ENCODE measurements at places on chromosomes 6 and 20.

DNA sequence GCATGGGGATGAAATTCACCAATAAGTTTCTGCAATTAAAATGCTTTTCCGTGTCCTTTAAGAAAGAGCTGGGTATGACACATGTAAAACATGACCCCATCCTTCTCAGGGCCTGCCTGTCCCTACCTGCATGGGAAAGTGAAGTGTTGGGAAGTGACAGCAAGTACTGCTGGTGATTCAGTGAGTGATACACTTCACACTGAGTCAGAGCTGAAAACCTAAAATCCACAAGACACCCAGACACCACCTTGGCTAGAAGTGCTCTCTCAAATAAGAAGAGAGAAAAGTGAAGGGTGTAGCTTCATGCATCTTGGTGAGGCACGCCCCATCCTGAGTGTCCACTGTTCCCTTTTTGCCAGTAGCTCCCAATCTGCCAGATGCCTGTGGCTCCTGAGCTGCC lies 3.3 kb downstream of the RAB22A start:
- no peak for DNase-seq

DNA sequence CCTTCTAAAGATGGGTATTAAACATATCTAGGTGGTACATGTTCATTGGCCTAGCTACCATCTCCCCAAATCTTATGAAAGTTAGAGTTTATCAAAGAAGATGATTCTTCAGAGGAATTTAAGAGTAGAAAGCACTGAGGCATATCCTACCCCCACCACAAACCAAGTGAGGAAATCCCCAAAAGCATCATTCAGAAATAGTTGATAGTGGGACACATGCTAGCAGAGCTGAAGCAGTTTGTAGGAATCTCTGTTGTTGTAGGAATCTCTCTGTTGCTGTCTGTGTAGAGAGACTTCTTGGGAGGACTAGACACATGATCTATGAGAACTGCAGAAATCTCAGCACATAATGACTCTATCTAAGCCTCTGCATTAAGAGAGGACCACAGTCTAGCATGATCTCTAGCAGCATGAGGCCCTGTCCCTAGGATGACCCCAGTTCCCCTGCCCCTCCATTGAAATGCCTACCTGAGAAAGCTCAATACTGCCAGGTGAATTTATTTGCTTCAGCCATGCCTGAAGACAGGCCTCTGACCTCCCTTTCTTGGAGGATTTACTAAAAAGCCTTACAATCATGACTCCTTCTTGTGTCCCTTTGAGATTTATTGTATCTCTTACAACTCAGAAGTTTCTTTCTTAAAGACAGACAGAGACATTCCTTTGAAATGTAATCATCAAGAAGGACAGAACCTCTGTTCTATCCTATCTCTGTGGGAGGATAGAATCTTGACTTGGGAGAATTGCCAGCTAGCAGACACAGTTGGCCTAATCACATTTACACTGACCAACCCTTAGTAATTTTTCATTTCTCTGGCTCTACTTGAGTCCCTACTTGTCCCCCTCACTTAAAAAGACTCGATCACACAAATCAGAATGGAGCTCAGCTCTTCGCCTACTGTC lies 582.4 kb downstream of the PHF3 start:
- no peak for DNase-seq

GRCh38 chr20:62387219-62387913 lies 463 bp downstream of the RPS21 start:
- DNase-seq = no peak

DNA sequence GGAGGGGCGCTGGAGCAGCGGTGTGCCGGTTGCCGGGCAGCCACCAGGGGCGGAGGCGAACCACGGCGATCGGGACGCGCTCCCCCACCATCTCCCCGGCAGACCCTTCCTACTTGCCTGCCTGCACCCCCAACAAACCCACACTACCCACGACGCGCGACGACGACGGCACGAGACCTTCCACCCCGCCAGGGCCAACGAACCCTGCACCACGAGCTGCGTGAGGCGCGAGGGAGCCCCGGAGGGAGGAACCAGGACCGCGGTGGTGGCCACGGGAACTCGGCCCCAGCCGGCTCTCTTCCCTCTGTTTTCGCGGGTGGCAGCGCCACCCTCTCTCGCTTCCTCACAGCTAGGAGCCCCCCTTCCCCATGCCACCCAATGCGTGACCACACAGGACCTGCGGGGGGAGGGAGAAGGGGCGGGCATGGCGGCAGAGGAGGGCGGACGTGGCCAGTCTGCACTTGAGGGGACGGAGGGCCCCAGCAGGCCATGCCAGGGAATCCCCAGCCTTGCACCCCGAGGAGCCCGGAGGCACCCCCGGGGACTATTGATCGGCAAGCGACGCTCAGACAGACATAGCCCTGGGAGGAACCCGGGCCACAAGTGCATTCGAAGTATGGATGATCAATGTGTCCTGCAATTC lies 1516.4 kb upstream of the DEFB115 start:
- no peak for DNase-seq

- no peak for DNase-seq
These were observed 444.5 kb downstream of the PREX1 start for GRCh38 chr20:48383252-48383651.

DNA sequence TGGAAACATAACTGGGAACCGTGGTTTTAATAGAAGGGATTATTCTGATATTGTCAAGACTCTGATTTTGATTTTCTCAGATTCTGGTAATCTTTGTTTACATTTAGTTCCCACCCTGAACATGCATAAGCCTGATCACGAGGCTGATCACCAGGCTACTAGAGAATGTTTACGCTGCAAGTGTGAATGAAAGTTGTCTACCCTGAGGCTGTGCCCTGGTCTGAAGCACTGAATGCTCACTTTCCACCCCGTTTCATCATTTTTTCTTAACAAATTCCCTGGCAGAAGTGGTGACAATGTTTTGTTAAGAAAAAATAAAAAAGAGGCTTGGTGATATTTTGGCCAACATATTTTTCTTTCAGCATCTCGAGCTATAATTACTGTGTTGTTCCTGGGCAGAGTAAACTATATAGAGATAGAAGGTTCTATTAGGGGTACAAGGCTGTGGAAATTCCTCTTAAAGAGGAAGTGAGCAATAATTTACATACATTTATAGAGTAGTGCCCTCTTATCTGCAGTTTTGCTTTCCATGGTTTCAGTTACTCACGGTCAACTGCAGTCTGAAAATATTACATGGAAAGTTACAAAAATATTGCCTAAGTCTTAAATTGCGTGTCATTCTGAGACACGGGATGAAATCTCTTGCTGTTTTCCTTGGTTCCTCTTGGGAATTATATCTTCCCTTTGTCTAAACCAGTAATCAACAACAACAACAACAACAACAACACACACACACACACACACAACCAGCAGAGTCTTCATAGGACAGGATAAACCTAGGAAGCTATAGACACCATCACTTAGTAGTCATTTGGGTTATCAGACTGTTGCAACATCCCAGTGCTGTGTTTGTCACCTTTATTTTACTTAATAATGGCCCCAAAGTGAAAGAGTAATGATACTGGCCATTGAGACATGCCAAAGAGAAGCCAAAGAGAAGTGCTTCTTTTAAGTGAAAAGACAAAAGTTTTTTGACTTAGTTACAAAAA lies 566.6 kb upstream of the CITED2 start:
- no peak for DNase-seq

GRCh38 chr6:21605166-21605565 lies 11.6 kb downstream of the SOX4 start:
- DNase-seq = no peak

DNA sequence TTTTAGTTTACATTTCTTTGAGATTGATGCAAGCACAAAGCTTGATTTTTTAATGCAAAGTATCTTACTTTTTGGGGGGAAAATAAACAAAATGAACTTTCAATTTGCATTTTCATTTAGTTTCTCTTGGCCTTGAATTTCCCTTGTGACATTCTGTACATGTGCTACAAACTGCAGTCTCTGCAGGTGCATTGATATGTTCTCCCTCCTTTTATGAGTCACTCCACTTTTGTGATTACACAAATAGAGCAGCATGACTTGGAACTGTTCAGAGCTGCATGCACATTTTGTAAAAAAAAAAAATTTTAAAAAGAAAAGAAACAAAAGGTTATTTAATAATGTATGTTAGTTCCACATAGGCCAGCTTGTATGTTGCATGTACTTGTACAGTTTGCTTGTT lies 220.0 kb upstream of the KCNQ5 start:
- no peak for DNase-seq

DNA sequence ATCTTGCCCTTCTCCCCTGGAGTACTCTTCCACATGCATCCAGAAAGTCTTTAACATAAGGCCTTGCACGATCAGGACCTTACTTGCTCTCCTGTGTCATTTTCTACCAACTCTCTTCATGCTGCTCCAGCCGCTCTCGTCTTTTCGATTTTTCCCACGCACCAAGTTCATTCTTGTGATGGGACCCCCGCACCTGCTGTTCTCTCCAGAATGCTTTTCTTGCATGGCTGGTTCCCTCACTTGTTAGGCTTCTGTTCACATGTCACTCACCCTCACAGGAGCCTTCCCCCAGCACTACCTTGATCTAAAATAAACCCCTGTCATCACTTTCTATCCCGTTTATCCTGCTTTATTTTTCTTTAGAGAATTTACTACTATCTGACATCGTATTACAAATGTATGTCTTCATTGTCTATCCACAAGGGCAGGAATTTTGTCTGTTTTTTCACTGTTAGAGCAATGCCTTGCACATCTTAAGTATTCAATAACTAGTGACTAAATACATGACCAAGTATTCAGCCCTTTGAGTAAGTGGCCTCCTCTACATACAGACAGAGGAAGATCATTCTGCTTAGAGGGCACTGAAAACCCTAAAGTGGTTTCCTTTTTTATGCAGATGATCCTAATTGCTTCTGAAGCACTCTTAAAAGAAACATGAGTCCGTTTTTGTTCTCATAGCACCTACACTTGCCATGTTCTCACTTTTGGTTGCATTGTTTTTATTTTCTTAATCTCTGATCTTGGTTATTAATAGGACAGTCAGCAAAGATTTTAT lies 166.9 kb downstream of the SLC16A10 start:
- DNase-seq = no peak

- DNase-seq = no peak
These were observed 313.6 kb upstream of the NT5E start for GRCh38 chr6:85136310-85136709.

DNA sequence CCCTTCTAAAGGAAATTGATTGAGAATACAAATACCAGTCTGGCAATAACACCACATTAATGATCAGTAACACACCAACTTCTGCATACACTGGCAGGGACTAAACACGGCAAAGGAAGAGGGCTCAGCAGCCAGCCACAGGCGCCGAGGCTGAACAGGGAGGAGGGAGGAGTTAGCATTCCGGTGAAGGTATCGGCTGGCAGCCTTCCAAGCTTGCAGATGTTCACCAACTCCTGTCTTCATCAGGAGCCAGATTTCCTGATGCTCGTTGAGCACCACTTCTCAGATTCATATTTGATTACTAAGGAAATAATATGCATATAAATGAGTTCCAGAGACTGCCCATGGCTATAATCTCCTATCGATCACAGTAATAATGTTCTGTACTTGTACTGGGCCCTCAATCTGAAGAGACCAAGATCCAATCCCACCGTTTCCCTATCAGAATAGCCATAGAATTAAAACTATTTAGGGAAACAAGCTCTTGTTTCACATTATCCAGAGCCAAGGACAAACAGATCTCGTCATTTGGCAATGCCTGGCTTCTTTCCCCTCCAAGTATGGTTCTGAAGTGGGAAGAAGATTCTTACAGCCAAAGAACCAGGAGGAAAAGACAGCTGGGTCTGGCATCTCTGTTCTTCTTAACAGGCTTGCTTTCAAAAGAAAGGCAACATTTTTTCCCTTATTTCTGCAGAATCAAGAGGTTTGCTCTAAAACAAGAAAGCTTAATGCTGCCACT lies 42.2 kb downstream of the GFOD1 start:
- DNase-seq = no peak

GRCh38 chr20:54600634-54601033 lies 125.2 kb downstream of the DOK5 start:
- DNase-seq = no peak

- DNase-seq = no peak
These were observed 199.7 kb upstream of the SIM1 start for GRCh38 chr6:100664274-100665040.

DNA sequence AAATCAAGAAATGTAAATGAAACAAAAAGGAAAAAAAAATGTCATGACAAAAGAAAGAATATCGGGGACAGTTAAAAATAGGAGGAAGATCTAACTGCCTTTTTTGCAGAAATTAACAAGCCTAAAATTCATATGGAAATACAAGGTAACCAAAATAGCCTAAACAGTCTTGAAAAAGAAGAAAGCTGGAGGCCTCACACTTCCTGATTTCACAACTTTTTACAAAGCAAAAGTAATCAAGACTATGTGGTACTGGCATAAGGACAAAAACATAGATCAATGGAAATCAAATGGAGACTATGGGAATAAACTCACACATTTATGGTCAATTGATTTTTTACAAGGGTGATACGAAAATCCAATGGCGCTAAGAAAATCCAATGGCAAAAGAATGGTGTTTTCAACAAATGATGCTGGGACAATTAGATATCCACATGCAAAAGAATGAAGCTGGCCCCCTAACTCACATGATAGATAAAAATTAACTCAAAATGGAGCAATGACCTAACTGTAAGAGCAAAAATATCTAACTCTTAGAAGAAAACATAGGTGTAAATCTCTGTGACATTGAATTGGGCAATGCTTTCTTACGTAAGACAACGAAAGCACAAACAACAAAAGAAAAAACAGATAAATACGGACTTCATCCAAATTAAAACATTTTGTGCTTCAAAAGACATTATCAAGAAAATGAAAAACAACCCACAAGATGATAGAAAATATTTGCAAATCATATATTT lies 24.5 kb downstream of the MAP3K5 start:
- no peak for DNase-seq

DNA sequence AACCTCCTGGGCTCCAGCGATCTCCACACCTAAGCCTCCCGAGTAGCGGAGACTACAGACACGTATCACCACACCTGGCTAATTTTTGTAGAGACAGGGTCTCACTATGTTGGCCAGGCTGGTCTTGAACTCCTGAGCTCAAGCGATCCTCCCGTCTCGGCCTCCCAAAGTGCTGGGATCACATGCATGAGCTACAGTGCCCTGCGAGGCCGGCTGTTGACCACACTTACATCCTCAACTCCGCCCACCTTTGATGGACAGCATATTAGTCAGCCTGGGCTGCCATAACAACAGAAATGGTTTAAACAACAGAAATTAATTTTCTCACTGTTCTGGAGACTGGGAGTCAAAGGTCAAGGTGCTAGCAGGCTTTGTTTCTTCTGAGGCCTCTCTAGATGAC lies 107.7 kb downstream of the JPH2 start:
- no peak for DNase-seq

GRCh38 chr6:157941101-157941863 lies 40.4 kb upstream of the SYNJ2 start:
- peak; percentile 83 for DNase-seq

- DNase-seq = no peak
These were observed 16.5 kb downstream of the RALGAPB start for GRCh38 chr20:38489181-38489580.
